Mammary microvascular endothelial cell (primary cell): ENCODE measurements at places on chromosomes 2 and 18. TPM values are rescaled to one million over a fixed set of nuclear protein-coding genes. Genes with fewer than 3 reads are reported as not detected.

TXNDC2 gene
- total RNA-seq, result not detected in 2 replicates

DSG1 gene
- not detected in 2 replicates for total RNA-seq

PASK gene
- 4.3 and 5.0 TPM in 2 replicates for total RNA-seq

EGR4 gene
- total RNA-seq, result not detected in 2 replicates

KLHL30 gene
- total RNA-seq, result not detected in 2 replicates

CPO gene
- not detected in 2 replicates for total RNA-seq

KCNIP3 gene
- total RNA-seq, result 0.15 TPM in 1 of 2 replicates, not detected in the other

AGXT gene
- not detected in 2 replicates for total RNA-seq

SCG2 gene
- total RNA-seq, result 0.05 and 1.3 TPM in 2 replicates

PCARE gene
- total RNA-seq, result not detected in 2 replicates

PFN4 gene
- 0.69 TPM in 1 of 2 replicates, not detected in the other for total RNA-seq

CBLN2 gene
- total RNA-seq, result 0.10 TPM in 1 of 2 replicates, not detected in the other

SLC38A11 gene
- not detected in 2 replicates for total RNA-seq

DNER gene
- total RNA-seq, result 2.1 and 2.6 TPM in 2 replicates

GCA gene
- 11.3 and 13.6 TPM in 2 replicates for total RNA-seq

CYP1B1 gene
- 0.20 TPM in 1 of 2 replicates, not detected in the other for total RNA-seq

CRIM1 gene
- 597 and 620 TPM in 2 replicates for total RNA-seq

SCTR gene
- not detected in 2 replicates for total RNA-seq

BZW1 gene
- total RNA-seq, result 337 and 384 TPM in 2 replicates

C2orf66 gene
- total RNA-seq, result not detected in 2 replicates

SLC4A3 gene
- total RNA-seq, result not detected in 2 replicates

PRSS56 gene
- total RNA-seq, result not detected in 2 replicates

NPPC gene
- total RNA-seq, result not detected in 2 replicates

KIF5C gene
- total RNA-seq, result 0.25 and 0.33 TPM in 2 replicates

RAB6C gene
- not detected in 2 replicates for total RNA-seq

DAPL1 gene
- not detected in 2 replicates for total RNA-seq

ZEB2 gene
- total RNA-seq, result 9.6 and 9.7 TPM in 2 replicates

NTSR2 gene
- not detected in 2 replicates for total RNA-seq

RFX8 gene
- 0.44 and 2.3 TPM in 2 replicates for total RNA-seq

BBS5 gene
- total RNA-seq, result 3.5 and 3.7 TPM in 2 replicates

PTGR3 gene
- total RNA-seq, result 23.1 and 27.2 TPM in 2 replicates

FAM237A gene
- total RNA-seq, result not detected in 2 replicates

ESPNL gene
- 0.10 TPM in 1 of 2 replicates, not detected in the other for total RNA-seq

EMILIN2 gene
- total RNA-seq, result 6.2 and 9.4 TPM in 2 replicates

ALPP gene
- total RNA-seq, result not detected in 2 replicates

GALNT5 gene
- total RNA-seq, result under 0.01 and 0.07 TPM in 2 replicates

TCF23 gene
- total RNA-seq, result not detected in 2 replicates

CROCC2 gene
- total RNA-seq, result not detected in 2 replicates

CFAP65 gene
- total RNA-seq, result not detected in 2 replicates

EMX1 gene
- total RNA-seq, result not detected in 2 replicates
